ENCODE measurements at places on chromosomes 11 and 22.
A peak's percentile ranks its signal among the peaks of the same experiment; 100 is the strongest.

DNA sequence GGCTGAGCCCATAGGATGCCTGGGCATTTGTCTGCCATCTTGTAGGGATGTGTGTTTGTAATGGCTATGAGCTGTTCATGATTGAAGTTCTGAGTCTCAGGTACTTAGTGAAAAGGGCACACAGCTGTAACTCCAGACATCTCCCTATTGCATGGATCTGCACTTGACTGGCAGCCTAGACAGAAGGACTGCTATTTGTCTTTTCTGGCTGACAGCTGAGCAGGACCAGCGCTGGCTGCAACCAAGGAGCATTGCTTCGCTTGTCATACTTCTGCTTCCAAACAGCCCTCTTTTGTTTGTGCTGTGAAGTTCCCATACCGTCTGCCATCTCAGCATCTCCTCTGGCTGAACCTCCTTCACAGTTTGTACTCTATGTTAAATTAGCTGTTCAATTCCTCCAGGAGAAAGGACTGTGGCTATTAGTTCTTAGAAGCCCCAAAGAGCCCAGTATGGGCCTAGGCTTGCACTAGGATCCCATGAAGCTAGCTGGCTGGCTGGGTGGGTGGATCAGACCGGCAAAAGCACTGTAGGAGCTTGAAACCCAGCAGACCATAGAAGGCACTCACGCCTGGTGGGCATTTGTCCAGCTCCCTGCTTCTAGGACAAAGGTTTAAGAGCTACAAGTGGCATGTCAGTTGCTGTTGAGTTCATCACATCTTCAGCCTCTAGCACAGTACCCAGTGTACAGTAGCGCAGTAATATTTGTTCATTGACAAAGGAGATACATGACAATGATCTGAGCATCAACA, 20.4 kb downstream of the HIRA start:
- no peak for DNase-seq

DNA sequence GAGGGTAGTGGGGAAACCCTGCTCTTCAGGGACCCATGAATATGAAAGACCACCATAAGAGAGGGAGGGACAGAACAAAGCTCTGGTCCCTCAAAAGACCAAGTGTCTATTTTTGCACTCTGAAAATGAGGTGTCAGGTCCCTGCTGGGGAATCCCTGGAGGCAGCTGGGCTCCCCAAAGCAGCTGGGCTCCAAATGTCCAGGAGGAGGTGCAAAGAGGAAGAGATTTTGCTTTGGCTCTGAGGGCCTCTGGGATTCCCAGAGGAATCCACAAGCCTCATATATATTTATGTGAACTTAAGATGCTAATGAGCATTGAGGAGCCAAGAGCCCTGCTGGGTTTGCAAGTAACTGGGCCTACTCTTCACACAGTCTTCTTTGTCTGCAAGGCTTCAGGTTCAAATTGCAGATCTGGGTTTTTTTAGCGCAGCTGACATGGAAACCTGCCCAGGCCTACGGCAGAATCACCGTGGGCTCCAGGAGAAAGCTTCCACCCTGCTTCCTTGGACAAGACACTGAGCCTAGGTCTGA, 26.0 kb downstream of the CLMP start:
- DNase-seq, result no peak

- DNase-seq, result no peak
Measured at GRCh38 chr22:21866833-21867527, 465 bp downstream of the MAPK1 start.

GRCh38 chr22:20154602-20155187, 3.8 kb upstream of the CCDC188 start:
- DNase-seq, result peak; percentile 13

DNA sequence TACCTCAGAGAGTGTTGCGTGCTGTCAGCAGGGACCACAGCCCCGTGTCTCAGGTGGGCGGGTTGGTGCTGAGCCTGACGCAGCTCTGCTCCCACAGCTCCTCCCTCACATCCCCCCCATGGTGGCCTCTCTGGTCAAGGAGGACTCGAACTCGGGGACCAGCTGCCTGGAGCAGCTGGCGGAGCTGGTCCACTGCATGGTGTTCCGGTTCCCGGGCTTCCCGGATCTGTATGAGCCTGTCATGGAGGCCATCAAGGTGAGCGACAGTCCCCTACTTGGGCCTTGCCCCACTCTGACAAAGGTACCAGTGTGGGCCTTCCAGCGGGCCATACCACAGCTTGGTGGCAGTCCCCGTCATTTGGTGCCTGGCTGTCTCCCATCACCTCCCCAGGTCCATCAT, 11.8 kb downstream of the USP35 start:
- DNase-seq, result no peak

- DNase-seq, result no peak
Measured at GRCh38 chr22:42192547-42192946, 61.9 kb upstream of the CYP2D6 start.

DNA sequence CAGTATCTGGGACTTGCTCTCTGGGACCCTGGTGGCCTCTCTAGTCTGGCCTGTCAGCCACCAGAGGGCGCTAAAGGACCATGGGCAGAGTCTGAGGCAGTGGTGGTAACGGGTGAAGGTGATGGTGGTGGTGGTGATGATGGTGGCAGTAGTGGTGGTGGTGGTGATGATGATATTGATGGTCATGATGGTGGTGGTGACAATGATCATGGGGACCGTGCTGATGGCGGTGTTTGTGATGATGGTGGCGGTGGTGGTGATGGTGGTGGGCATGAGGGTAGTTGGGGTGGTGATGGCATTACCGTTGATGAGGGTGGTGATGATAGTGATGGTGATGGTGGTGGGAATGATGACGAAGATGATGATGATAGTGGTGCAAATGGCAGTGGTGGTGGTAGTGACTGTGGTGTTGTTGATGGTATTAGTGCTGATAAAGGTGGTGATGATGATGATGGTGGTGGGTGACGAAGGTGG, 16.0 kb downstream of the TRPM5 start:
- peak; percentile 44 for DNase-seq

DNA sequence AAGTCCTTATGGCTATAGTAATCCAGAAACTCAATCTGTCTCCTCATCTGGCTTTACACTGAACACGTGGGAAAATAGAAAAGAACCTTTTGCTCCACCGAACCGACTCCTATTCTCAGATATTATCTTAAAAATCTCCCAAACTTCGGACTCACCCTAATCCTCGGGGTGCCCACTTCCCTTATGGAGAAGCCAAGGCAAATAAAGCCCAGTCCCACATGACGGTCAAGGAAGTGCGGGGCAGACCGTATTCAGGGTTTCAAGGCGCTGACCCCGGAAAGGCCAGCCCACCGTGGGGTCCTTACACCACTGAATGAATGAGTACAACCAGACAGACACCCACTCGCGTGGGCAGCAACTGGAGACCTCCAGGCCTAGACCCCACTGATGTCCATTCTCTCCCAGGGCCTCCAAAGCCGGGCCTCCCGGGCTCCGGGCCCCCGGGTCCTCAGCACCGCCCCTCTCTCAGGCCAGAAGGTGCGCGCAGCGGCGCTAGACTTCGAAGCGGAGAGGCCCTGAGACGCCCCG, 489 bp downstream of the NUP98 start:
- peak; percentile 14 for DNase-seq

DNA sequence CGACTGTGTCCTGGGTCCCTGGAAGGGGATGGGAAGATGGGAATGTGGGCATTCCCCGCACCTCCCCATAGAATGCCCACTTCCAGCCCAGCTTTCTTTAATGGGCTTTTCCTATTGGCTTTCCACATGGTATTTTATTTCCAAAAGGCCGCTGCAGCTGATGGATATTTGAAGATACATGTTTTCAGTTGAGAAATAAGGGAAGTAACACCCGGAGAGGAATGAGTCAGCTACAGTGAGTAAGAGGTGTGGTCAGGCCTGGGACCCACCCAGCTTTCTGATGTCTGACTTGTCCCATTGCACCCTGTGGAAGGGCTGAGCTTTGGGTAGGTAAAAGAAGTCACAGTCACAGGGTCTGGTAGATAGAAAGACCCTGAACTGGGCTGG, 476.9 kb downstream of the MIAT start:
- peak; percentile 94 for DNase-seq

DNA sequence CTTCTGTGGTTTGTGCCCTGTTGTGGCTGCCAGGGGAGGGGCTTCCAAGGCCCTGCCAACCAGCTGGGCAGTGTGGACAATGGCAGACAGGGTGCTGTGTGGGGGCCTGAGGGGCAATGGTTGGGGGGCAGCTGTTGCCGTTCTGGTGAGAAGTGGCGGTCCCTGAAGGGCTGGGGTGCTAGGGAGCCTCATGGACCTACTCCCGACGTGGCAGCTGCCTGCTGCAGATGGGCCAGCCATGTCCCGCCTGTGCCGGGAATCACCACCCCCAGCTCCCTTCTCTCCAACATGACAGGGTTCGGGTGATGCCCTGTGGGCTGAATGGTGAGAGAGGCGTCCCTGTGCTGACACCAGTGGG, 74.2 kb downstream of the KCNQ1 start:
- no peak for DNase-seq

DNA sequence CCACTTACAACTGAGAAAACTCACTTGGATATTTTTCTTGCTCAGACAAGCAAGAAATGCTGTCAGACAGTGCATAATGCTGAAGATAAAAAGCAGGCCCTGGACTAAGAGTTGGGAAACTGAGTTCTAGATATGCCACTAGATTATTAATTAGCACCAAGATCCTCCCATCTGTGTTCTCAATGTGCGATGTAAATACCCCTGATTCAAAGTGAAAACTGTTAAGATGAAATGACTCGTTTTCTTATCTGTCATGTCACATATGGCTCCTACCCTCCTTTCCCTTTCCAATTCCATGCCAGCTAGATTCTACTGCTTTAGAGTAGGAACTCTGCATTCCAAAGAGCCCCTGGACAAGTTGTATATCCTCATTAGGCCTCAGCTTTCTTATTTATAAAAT, 88.9 kb upstream of the CLNS1A start:
- no peak for DNase-seq

GRCh38 chr11:84136926-84137325, 850.8 kb upstream of the CCDC90B start:
- DNase-seq, result no peak

DNA sequence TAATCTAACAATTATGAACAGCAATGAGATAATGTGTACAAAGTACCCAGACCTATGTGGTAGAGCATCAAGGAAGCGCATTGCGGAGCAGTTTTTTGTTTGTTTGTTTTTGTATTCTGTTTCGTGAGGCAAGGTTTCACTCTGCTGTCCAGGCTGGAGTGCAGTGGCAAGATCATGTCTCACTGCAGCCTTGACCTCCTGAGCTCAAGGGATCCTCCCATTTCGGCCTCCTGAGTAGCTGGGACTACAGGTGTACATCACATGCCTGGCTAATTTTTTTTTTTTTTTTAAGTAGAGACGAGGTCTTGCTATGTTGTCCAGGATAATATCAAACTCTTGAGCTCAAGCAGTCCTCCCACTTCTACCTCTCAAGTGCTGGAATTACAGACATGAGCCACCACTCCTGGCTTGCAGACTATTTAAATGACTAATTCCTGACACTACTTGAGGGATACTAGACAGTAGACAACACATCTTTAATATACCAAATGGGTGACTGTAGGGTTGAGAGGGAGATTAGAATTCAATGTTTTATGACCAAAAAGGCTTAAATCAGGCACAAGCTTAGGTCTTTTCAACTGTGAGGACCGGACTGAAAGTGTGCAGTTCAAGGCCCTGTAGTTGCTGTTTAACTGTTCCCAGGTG, 12.7 kb downstream of the OR51B4 start:
- peak; percentile 36 for DNase-seq

DNA sequence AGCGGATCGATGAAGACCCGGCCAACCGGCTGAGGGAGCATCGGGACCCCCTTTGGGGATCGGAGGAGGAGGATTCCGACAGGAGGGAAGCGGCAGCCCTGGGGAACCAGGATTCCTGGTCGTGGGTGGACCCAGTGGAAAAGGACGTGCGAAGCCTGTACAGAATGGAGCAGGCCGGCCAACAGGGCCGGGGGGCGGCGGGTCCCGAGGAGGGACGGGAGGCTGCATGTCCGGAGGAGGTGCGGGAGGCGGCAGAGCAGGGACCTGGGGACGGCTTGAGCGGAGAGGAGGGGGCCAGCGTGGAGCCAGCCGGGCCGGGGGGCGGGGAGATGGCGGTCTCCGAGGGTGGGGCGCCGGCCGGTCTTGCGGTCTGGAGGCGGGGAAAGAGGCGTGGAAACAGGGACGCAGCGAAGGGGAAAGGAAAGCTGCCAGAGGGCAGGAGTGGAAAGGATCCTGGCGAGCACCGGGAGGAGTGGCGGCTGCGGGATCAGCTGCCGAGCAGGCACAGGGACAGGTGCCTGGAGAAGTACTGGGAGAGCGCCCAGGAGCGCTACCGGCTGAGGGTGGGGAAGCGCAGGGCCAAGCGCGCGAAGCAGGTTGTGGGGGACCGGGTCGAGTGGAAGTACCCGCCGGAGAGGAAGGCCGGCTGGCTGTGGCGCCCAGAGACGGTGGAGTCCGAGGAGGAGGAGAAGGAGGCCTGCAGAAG, at the start of gene ANO5:
TSS of gene ANO5 (plus strand) at position 444 of the 706 bp plus-strand sequence. CDS start 408 bp downstream, outside the sequence.
- DNase-seq, result no peak

DNA sequence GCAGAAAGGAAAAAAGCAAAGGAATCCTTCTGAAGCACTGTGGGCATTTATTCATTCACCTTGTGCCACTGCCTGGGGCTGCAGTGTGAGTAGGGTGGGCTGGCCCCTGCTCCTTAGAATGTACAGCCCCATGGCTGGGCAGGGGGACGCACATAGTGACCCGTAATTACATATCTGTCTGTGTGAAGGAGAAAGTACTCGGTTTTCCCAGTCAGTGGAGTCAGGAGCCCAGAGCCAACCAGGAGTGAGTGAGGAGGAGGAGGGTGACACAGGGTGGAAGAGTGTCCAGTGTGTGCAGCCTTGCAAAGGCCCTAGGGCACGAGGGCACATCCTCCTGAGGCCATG, 91.9 kb downstream of the CDKN1C start:
- no peak for DNase-seq

DNA sequence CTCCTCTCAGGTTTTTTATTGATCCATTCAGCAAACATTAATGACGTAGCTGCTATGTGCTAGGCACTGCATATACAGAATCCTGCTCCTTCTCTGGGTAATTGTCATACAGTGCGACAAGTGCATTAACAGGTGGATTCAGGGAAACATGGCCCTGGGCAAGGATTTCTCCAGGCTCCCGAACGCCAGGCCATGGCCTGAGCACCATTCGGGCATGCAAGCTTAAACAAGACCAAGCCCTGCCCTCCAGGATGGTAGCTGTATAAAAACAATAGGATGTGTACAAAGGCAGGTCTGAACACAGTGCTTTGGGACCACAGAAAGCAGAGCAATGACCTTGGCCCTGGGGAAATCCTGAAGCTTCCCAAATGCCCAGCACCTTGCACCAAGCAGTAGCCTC, 9.1 kb upstream of the SYT7 start:
- DNase-seq, result no peak

DNA sequence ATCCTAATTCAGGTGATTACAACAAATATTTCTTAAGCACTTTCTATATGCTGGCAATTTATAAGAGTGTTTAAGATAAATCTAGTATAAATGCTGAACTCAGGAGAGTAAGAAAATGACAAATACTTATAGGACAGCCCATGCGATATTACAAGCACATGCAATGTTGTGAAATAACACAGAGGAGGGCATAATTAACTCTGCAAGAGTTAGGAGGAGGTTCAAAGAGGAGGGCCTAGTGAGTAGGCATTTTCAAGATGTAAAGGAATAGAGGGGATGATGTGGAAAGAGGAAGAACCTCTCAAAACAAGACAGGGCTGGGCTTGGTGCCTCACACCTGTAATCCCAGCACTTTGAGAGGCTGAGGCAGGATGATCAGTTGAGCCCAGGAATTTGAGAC, 37.1 kb upstream of the IL17RA start:
- no peak for DNase-seq
